ENCODE measurements at places on chromosomes 4 and X. TPM values are rescaled to one million over a fixed set of nuclear protein-coding genes. Genes with fewer than 3 reads are reported as not detected.

Gene GAGE2A
- not detected for total RNA-seq

Gene EGFL6
- not detected for total RNA-seq

Gene TMSB15A
- 32.8 TPM for total RNA-seq

Gene SEPSECS
- total RNA-seq: 6.7 TPM

Gene TAF7L
- total RNA-seq: 0.28 TPM

Gene GSX2
- total RNA-seq: not detected

Gene USP17L17
- not detected for total RNA-seq

Gene NPY1R
- total RNA-seq: under 0.01 TPM

Gene C4orf51
- not detected for total RNA-seq

Gene MAPK10
- total RNA-seq: 6.5 TPM

Gene CLGN
- 0.36 TPM for total RNA-seq

Gene PCSK1N
- total RNA-seq: not detected

Gene TMEM156
- total RNA-seq: 0.54 TPM

Gene LEF1
- total RNA-seq: 0.56 TPM

Gene SPANXA2
- not detected for total RNA-seq

Gene BDH2
- 36.4 TPM for total RNA-seq

Gene MAOB
- 0.36 TPM for total RNA-seq

Gene RAB39B
- 0.56 TPM for total RNA-seq

Gene MAB21L2
- total RNA-seq: 11.7 TPM

Gene ZNF595
- 9.4 TPM for total RNA-seq
